ENCODE measurements at places on chromosomes 4 and X.
A peak's percentile ranks its signal among the peaks of the same experiment; 100 is the strongest.

DNA sequence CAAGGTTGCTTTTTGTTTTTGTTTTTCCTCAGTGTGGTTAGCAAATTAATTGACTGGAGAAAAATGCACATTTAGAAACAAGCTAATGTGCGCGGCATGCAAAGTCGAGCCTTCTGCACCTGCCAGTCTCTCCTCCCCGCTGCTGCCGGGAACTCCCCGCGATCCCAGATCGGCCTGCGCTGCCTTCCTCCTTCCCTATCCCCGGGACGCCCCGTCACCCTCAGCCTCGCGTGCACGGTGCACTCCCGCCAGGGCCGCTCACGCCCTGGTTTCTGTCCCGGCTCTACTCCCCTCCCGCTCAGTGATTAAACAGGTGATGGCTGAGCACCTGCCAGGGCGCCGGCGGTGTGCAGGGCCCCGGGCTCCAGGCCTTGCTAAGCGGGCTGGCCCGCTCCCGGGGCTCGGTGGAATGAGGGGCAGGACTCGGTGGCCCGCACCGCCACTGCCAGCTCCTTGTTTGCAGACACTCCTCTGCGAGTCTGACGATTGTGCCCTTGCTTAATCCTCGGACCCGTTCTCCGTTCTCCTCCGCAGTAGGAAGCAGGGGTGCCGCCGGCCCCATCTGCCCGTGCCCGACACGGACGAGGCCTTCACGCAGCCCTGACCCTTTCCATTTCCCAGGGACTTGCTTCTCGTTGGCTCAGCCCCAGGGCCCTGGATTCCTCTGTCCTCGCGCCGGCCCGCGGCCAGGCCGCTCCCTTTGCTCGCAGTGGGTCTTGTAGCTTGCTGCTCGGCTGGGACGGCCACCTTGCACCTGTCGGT, 143.4 kb downstream of the TRIML1 start:
- no peak for DNase-seq

- DNase-seq, result no peak
Observed at GRCh38 chr4:21744046-21744445, 204.5 kb downstream of the KCNIP4 start.

GRCh38 chr4:3530051-3530450, 2.2 kb downstream of the LRPAP1 start:
- DNase-seq, result no peak

DNA sequence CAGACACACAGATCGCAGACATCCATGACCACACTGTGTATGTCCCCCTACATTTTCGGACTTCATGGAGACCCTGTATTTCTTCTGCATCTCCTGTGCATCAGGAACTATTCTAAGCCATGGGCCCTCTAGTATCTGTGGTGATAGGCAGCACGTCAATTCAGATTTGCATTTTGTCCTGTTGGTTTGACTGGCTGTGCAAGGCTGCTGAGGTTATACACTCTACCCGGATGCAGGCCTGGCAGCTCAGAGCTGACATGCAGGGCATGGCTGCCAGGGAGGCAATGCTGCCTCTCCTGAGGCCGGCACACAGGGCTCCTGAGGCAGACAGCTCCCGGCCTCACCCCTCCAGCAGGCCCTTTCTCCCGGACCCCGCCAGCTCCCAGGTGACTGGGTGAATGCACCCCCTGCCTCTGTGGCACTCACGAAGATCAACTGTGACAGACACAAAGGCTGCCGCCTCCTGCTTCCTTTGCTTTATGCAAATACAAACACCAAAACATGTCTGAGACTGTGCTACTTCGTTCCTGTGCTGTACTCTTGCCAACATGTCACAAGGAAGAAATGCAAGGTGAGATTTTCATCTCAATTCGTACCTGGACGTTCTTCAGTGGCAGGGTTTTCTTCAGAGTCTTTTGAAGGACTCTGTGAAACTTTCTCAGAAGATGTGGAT, 51.0 kb downstream of the NSG1 start:
- no peak for DNase-seq

DNA sequence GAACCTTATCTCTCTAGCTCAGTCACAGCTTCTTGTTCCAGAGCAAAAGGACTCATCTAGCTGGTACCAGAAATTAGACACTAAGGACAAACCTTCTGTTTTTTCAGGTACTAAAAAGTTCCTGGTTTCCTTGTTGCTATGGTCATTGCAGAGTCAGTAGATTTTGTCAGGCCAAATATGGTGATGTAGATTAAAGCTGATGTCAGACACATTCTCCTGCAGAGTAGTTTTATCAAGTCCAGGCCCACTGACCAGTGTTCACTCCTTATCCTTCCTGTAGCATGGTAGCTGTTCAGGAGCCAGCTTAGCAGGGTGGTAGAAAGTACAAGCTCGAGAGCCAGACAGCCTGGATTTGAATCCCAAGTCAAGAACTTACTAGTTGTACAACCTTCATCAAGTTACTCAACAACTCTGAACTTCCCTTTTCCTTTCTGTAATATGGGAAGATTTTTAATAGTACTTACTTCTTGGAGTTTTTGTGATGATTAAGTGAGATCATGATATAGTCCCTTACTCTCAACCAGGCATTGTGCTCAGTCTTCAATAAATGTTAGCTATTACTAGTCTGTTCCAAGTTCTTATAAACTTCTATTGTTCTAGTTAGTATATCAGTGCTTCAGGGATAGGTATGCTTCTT, 17.9 kb downstream of the OCRL start:
- DNase-seq, result no peak

GRCh38 chr4:110610620-110610939, 12.3 kb downstream of the PITX2 start:
- DNase-seq, result no peak

DNA sequence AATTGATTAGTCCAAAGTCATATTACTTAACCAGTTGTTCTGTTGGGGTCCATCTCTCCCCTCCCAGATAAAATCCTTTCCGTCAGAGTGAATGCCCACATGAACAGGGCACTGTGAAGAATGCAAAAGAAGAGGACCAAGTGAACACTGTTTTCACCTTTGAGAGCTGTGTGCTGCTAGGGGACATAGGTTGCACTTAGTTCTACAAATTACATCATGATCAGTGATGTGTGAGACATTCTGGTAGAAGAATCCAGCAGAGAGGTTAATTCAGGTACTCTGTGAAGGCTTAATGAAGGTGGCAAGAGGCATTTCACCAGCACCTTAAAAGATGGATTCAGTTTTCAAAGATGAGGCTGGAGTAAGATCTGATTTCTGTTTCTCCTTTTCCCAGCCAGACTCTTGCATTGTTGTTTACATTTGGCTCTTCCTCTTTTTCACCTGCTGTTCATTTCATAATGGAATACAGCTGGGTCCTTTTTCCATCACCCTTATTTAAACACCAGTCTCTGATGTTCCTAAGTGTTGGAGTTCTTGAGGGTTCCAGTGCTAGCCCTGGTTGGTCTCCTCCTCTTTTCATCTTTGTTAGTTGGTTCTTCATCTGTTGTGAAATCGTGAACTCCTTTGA, 10.9 kb downstream of the GAB1 start:
- no peak for DNase-seq

- DNase-seq, result peak; percentile 12
Observed at GRCh38 chr4:44448521-44449461, at the start of gene KCTD8. KCTD8 (minus strand) TSS chr4:44448809.

GRCh38 chr4:11505221-11505971, 76.7 kb upstream of the HS3ST1 start:
- DNase-seq, result no peak

DNA sequence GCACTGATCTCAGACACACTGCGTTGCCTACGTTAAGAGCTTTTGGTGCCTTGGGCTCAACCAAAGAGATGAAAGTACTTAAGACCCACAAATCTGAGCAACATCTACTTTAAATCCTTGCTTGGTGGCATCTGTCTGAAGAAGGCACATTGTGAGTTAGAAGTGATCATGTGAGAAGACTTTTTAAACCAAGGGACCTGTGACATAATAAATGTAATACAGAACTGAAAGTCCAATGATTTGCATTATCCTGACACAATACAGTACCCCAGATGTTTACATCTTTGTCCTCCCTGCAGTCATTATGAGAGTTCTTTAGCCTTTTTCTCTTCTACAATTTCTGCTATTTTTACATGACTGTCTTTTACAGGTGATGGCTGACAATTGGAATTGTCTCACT, 96.7 kb upstream of the FTHL17 start:
- no peak for DNase-seq

DNA sequence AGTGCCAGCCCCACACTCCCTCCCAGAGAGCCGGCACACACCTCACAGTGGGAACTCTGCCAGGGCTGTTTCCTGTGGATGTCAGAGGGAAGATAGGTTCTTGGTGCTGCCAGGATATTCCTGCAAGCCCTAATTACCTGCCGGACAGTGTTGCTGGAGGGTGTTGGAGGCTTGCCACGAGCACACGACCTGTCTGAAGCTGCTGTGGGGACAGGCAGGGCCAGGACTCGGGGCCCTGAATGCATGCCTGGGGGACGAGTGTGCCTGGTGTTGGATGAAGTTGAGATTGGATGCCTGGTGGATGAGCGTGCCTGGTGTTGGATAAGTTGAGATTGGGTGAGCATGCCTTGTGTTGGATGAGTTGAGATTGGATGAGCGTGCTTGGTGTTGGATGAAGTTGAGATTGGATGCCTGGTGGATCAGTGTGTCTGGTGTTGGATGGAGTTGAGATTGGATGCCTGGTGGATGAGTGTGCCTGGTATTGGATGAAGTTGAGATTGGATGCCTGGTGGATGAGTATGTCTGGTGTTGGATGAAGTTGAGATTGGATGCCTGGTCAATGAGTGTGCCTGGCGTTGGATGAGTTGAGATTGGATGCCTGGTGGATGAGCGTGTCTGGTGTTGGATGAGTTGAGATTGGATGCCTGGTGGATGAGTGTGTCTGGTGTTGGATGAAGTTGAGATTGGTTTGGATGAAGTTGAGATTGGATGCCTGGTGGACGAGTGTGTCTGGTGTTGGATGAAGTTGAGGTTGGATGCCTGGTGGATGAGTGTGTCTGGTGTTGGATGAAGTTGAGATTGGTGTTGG, 23.2 kb upstream of the UVSSA start:
- DNase-seq, result no peak

GRCh38 chr4:83782591-83782990, 246.7 kb downstream of the GPAT3 start:
- DNase-seq, result no peak

GRCh38 chr4:22389240-22389870, 126.5 kb downstream of the ADGRA3 start:
- no peak for DNase-seq
